ENCODE measurements at places on chromosomes 7 and 10.

DNA sequence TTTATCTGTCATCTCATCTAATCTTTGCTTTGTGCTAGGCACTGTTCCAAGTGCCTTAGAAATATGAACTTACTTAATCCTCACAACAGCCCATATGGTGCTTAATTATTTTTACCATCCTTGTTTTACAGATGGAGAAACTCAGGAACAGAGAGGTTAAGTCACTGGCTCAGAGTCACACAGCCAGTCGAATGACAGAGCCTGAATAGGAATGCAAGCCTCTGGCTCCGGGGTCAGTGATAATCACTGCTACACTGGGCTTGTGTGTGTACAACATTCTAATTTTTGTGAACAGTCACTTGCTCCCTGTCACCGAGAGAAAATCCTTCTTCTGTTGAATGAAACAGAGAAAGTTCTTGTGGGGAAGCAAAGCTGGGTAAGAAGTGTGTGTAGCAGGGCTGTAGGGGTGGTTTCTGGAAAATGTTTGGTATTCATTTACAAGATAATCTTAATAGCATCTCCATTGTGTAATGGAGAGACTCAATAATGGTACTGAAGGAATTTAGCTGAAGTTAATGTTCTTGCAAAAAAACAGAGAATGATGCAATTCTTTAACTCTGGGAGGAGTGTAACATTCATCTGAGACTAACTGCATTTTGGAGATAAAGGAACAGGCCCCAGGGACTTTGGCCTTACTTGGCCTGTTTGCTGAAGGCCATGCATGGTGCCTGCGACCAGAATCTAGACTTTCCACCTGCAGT lies 290.6 kb downstream of the FRMD4A start:
- DNase-seq = no peak

GRCh38 chr10:29323367-29323766 lies 34.5 kb downstream of the LYZL1 start:
- no peak for DNase-seq

DNA sequence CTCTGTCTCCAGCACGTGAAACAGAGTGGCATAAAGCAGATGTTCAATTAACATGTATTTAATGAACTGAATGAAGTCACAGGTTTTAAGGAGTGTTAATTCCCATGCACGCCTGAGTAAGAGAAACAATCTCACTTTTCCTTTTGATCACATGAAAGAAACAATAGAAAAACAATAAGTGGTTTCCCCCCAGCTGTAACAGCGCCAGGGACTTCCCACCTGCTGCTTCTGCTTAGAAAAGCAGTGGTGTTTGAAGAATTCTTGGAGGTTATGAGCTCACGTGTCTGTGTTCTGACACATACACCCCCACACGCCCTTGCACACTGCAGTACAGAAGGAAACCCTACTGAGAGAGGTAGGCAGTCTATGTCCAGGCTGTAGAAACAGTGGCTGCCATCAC lies 51.3 kb upstream of the FRMD4A start:
- DNase-seq = no peak

GRCh38 chr10:72379776-72380175 lies 25.1 kb upstream of the DNAJB12 start:
- no peak for DNase-seq

DNA sequence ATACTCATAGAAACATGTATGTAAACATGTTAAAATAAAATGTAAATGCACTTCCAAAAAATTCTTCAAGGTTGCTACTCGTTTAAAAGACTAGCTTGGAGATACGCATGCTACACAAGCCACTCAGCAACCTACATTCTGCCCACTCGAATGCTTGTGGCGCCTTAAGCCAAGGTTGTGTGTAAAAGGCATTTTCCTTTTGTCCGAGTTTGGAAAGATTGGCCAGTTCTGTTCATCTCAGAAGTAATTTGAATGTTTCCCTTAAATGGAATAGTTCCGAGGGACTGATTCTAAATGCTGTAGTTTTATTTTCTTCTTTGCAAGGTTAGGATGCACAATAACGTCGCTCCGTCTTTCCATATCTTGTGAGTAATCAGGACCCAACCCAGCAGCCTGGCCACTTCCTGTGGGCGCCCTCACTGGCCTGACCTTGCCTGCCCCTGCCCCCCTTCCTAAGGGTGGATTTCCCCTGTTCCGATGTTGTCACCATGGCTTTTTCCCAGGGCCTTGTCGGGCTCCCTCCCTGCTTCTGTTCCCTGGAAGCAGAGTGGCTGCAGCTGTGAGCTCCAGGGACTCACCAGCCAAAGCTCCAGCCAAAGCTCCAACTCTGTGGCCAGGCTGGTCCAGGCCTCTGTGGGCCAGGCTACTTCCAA lies 70.6 kb downstream of the PTPRE start:
- DNase-seq = no peak

DNA sequence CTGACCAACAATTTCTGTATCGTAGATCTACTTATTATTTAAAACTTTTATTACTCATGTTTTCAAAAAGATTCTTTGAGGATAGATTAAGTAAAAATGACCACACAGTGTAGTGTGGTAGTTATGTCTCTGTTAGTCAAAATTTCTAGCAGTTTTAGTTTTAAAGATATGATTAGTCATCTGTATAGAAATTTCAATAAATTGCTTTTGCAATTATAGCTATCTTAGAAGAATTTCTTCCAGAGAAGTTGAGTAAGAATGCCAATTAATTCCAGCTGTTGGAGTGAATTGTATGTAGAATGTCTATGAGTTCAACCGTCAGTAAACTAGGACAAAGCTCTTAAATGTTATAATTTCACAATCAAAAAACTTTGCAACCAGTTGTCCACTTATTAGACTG lies 229.7 kb downstream of the CDK14 start:
- DNase-seq = no peak

DNA sequence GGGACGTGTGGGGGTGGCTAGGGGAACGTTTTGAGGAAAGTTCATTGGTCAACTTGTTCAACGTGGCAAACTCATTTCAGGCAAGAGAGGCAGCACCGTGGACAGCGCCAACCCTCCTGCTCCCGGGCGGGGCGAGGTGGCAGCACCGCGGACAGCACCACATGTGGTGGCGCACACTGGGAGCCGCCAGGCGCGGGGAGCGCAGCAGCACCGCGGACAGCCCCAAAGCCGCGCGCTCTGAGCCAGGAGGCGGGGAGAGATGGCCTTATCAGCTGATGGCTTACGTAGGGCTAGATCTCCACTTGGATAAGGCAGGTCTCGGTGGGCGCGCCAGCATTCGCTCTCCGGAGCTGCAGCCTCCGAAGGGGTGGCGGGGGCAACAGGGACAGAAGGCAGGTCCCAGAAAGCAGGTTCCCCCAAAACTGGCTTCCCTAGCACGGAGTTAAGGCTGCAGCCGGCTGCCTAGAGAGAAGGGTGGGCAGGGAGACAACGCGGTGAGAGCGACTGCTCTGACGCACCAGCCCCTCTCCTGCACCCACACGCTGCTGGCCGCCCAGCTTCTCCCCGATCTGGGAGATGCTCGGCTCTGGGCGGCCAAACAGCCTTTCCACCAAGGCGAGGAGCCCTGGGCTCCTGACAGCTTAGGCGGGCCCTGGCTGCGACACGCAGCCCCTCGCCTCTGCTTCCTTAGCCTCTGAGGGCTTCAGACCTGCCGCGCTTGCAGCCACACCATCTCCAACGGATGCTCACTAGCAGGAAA lies at the start of gene HTR5A:
Gene HTR5A (plus strand): TSS at position 333 of the 760 bp plus-strand sequence. CDS start 576 bp downstream, outside the sequence.
- peak; percentile 64 for DNase-seq

- DNase-seq = no peak
These were observed 23.8 kb upstream of the BICC1 start for GRCh38 chr10:58488921-58489320.

DNA sequence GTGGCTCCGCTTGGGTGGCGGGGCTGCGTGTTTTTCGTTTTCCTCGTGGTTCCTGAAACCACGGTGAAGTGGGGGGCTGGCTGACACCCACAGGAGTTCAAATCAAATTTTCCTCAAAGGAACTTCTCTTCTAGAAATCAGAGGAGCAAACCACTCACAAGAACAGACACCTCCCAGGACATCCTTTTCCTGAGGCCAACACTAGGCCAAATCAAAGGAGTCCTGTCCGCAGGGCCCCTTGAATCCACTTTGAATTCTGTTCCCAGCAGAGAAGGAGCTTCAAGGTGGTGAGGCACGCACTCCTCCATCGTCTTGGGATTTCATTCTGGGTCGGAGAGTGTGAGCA lies 29.9 kb upstream of the ZNF273 start:
- no peak for DNase-seq

DNA sequence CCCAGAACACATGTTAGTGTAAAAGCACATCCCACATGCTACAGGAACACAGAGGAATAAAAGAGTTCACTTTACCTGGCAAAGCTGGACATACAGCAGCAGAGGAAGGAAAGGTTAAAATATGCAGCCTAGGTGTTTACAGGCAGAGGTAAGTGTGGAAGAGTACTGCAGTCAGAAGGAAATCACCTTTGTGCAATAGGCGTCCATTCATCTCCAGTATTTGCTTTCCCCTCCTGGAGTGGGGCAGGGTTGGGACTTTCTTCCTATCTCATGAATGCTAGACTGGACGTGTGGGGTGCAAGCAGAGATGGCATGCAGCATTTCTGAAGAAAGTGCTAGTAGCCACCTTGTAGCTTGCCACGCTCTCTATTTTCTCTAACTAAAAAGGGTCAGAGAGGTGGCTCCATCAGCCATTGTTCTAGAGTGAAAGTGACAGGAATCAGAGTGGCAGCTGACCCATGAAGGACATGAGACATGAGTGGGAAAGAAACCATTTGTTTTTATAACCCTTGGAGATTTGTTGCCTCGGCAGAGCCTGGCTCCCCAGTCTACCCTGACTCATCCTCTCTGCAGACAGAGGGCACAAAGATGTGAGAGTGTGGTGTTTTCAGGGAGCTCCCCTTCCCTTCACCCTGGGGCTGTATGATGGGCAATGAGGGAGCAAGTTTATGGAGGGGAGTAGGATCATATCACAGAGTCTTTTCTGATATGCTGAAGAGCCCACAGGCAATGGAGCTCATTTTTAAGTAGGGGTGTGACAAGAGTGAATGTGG lies 101.2 kb upstream of the SEC61G start:
- DNase-seq = no peak

DNA sequence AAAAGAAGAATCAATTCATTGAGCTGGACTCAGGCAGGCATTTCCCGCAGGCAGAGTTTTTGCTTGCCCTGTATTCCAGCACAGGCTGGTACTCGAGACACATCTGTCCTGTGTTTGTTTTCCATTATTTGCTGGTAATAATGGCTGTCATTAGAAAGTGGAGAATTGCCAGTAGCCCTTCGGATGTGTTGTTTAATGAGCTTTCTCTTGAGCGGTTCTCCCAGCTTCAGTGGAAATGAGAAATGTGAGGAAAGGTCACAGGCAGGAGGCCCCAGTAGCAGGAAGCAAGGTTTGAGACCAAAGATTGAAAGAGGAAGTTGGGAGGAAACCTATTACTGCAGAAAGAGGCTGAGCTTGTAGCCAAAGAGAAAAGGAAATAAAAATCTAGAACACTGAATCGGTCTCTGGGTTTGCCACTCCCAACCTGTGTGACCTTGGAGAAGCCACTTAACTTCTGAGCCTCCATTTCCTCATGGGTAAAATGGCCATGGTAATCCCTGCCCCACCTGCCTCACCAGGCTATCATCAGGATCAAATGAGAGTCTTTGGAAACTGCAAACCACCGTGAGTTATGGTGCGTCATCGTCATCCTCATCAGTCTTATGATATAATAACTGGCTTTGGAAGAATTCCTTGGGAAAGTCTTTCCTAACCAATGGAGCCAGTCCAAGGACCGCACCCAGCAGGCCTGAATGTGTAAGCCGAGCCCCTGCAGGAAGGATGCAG lies 67.7 kb downstream of the TACR2 start:
- DNase-seq = no peak

DNA sequence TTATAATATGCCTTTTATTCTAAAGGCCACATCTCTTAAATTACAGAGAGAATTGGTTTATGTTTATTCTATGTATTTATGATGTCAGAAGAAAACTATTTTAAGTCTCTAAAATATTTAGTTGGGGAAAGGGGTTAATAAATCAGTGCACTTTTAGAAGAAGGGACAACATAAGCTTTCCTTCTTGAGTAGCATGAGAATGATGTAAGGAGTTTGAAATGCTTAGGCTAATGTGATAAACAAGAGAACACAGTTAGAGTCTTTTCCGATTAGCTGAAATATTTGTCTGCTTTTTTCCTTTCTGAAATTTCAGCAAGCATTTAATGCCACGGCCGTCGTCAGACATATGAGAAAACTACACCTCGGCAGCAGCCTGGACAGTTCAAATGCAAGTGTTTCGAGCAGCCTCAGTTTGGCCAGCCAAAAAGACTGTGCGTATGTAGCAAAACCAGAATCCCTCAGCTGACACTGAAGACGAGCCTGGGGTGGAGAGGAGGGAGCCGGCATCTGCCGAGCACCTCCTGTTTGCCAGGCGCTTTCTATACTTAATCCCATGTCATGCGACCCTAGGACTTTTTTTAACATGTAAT lies 176.2 kb downstream of the CCDC3 start:
- no peak for DNase-seq

DNA sequence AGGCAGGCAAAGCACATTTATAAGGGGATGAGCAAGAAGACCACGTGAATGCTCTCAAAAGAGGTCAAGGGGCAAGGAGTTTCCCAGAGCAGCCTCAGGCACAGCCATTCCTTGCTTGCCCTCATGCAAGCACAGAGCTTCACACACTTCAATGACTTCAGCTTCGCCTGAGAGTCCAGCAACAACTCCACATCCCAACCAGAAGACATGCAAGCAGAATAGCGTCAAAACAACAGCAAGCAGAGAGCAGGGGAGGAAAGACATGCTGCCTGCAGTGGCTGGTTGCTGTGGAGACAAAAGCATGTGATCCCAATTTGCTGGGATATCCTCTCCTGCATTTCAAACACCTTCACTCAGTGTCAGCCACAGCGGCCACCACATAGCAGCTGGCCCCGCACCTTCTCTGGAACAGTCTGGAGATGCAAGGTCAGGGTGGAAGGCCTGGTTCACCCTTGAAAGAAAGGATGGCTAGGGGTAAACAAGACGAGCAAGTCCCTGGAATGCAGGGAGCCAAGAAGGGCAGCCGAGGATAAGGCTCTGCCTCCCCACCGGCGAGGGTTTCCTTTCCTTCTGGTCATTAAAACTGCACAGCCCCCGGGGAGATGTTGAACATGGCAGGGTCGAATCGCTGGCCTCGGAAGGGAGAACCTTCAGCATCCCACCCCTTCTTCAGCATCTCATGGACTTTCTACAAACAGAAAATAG lies 60.2 kb upstream of the CAMK2B start:
- no peak for DNase-seq

GRCh38 chr10:83229991-83230390 lies 909.3 kb upstream of the GHITM start:
- DNase-seq = no peak
